ENCODE measurements at places on chromosomes 7 and 10. TPM values are rescaled to one million over a fixed set of nuclear protein-coding genes. Genes with fewer than 3 reads are reported as not detected.

DNA sequence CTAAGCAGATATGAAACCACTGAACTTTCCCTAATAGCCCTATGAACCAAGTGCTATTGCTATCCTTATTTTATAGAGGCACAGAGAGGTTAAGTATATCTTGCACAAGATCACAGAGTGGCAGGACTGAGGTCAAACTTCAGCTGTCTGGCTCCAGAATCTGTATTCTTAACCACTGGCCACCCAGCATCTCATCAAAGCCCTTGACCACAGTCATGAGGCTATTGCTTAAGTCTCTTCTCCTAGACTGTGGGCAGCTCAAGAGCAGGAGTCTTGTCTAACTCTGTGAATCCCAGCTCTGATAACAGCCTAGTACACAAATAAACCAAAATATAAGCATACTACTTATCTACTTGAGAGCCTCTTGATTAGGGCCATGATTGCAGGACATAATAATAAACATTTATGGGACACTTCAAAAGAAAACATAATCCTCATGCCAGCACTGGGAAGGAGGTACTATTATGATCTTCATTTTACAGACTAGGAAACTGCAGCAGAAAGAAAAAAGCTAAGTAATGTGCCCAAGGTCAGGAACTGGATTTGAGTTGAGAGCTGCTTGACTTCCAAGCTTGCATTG, 22.4 kb upstream of the SMC3 start:
- DNase-seq = no peak

- peak; percentile 44 for DNase-seq
Observed at GRCh38 chr7:135160098-135160857, 10.2 kb downstream of the CYREN start.

DNA sequence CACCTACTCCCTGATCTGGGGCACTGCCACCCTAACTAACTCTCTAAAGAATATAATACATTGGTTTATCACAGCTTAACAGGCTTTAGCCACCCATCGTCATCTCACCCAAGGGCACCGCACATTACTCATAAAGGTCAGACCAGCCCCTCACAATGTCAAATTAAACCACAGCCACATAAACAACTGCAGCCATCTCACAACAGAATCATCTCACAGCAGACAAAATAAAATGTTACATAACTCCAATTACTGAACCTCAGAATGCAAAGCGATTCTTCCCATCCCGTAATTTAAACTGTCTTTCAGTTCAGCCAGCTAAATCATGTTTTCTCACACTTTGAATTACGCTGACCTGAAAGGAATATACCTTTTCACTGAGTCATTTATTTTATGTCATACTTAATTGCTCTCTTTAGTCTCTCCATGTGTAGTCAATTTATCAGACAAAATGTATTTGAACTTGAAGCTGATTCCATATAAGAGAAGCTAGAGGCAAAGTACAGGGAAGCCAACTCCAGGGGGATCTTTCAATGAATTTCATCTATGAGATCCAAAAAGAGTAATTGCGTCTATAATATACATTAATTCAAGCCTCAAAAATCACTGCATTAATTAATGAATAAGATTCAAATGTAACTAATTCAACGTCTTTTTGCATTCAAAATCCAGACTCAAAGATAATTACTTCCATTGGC, 96.9 kb upstream of the NEBL start:
- DNase-seq = peak; percentile 56

DNA sequence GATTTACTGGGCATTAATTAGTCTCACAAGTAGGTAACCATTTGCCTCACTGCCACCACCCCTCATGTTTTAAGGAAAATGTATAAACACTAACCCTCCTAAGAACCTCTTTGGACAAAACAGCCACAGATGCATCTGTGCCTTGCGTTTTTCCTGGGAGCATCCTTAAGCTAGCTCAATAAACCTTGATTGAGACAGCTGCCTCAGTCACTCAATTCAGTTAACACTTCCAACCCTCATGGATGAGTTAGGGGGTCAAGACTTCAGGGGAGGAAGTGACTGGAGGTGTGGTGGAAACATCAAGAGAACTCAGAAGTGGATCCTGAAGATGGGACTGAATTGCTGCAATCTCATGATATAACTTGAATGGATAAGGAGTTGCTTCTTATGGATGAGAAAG, 31.5 kb downstream of the CUL2 start:
- DNase-seq = no peak

PLEKHS1 gene
- total RNA-seq = not detected

Data from Daoy (cell line).